H1 (cell line): ENCODE measurements at places on chromosomes 16 and 17. TPM values are rescaled to one million over a fixed set of nuclear protein-coding genes. Genes with fewer than 3 reads are reported as not detected.

ANKRD40CL gene
- not detected in 2 replicates for total RNA-seq

OR4D1 gene
- total RNA-seq, result 0.32 and 0.33 TPM in 2 replicates

DNA sequence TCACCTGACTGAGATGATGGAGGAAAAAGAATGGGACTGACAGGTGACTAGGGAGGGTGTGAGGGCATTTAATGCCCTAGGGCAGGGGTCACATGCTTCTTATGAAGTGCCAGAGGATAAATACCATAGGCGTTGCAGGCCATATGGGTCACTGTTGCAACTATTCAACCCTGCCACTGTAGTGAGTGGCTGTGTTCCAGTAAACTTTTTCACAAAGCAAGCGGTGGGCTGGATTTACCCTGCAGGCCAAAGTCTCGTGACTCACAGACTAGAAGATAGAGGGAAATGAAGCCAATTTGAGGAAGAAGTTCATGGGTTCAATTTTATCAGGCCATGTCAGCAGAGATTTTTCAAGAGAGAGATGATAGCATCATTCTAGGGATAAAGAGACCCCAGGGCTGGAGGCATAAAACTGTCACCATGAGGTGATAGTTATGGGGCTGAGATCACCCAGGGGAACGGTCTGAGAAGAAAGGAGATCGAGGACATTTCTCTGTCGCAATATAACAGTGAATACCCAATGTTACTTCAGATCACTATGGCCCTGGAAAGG, 8.6 kb downstream of the ARHGAP17 start:
- no peak for DNase-seq
- no peaks in the 10 kb centered on the region for H3K36me3 ChIP-seq
- no peak overlapping the region for H3K4me3 ChIP-seq
- H3K27me3 ChIP-seq, result no peaks in the 10 kb centered on the region
- H3K4me1 ChIP-seq, result no peaks in the 10 kb centered on the region
- H3K27ac ChIP-seq, result no peak overlapping the region

DNA sequence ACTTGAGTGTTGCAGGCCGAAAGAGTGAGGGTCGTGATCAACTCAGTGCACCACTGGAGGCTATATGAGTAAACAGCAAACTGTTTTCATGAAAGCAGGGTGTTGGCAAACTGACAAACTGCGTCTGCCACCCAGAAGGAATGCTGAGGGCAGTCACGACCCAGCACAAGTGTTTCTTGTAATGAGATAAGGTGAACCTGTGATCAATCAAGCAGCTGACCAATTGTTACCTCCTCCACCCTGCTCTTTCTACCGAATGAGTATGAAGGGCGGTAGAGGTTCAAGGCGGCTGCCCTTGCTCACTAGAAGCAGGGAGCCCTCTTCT, 5.5 kb upstream of the SRL start:
- H3K4me3 ChIP-seq, result no peak overlapping the region
- DNase-seq, result no peak
- no peaks in the 10 kb centered on the region for H3K4me1 ChIP-seq

- H3K4me1 ChIP-seq, result no peaks in the 10 kb centered on the region
- no peak overlapping the region for H3K4me3 ChIP-seq
- no peaks in the 10 kb centered on the region for H3K27me3 ChIP-seq
Observed at GRCh38 chr17:69858460-69858859, 216.6 kb upstream of the KCNJ16 start.

GRCh38 chr16:55184052-55184451, 140.0 kb upstream of the IRX6 start:
- H3K4me3 ChIP-seq, result no peak overlapping the region
- H3K27me3 ChIP-seq, result peaks cover 1% of the 10 kb centered on the region
- peaks cover 2% of the 10 kb centered on the region for H3K4me1 ChIP-seq
- no peaks in the 10 kb centered on the region for H3K36me3 ChIP-seq
- no peak for DNase-seq

DNA sequence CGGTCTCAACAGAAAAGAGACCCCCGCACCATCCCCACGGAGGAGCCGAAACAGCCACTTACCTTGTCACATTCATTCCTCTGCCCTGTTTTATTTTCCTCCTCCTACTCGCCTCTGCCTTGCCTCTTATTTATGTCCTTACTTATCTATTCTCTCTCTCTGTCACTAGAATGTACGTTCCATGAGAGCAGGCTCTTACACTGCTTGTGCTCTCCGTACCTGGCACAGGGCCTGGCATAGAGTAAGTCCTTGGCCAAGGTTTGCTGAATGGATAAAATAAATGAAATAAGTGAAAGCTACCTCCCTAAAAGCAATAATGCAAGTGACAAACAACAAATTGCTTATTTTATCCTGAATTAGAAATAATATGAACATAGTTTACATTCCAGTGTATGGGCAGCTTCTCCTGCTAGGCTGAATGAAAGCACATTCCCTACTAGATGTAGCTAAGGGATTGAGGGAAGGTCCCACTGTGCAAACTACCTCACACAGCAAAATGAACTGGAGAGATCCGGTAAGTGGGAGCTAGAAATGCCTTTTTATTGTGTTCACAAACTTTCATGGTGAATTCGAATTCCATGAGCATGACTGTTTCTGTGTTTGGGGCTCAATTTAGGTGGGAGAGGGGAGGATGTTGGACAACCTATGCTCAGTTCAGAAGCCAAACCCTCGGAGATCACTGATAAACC, 173.1 kb downstream of the PARN start:
- DNase-seq, result no peak
- H3K27ac ChIP-seq, result no peak overlapping the region
- no peaks in the 10 kb centered on the region for H3K36me3 ChIP-seq
- no peaks in the 10 kb centered on the region for H3K27me3 ChIP-seq
- no peak overlapping the region for H3K4me3 ChIP-seq
- H3K4me1 ChIP-seq, result peaks cover 8% of the 10 kb centered on the region

DNA sequence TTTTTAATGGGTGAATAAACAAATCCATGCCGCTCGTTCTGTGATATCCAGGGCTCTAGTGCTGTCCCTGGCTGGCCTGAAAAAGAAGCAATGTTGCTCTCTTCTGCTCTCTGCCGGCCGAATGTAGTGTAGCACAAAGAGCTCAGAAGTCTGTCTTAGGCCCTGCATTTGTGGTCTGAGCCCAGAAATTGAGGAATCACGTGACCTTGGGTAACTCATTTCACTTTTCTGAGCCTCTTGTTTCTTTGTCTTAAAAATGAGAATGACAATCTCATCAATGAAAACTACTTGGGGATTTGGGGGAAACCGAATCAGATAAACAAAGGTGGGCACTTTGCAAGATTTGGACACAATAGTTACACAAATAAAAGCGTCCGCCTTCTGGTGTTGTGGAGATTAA, 381.6 kb upstream of the ASIC2 start:
- no peak overlapping the region for H3K27ac ChIP-seq
- H3K4me3 ChIP-seq, result no peak overlapping the region
- no peaks in the 10 kb centered on the region for H3K27me3 ChIP-seq
- DNase-seq, result peak; percentile 17

DNA sequence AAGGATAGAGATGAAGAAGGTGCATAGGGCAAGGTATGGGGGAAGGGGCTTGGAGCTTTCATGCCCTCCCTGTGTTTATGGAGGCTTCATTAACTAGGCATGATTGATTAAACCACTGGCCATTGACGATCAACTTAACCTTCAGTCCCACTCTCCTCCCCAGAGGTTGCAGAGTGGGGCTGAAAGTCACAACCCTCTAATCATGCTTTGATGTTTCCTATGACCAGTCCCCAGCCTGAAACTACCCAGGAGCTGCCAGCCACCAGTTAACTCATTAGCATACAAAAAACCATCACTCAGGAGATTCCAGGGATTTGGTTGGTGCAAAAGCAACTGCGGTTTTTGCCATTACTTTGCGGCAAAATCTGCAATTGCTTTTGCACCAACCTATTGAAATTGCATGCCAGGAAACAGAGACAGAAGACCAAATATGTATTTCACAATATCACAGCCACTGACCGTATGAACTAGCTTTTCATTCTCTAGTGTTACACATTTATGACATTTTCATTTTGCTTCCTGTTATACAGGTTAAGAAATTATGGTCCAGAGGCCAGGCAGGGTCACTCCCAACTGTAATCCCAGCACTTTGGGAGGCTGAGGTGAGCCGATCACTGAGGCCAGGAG, 5.4 kb downstream of the GFOD2 start:
- no peaks in the 10 kb centered on the region for H3K36me3 ChIP-seq
- H3K27me3 ChIP-seq, result no peaks in the 10 kb centered on the region
- no peak for DNase-seq
- no peaks in the 10 kb centered on the region; the same call in 1 of the 2 replicates for H3K4me1 ChIP-seq

DNA sequence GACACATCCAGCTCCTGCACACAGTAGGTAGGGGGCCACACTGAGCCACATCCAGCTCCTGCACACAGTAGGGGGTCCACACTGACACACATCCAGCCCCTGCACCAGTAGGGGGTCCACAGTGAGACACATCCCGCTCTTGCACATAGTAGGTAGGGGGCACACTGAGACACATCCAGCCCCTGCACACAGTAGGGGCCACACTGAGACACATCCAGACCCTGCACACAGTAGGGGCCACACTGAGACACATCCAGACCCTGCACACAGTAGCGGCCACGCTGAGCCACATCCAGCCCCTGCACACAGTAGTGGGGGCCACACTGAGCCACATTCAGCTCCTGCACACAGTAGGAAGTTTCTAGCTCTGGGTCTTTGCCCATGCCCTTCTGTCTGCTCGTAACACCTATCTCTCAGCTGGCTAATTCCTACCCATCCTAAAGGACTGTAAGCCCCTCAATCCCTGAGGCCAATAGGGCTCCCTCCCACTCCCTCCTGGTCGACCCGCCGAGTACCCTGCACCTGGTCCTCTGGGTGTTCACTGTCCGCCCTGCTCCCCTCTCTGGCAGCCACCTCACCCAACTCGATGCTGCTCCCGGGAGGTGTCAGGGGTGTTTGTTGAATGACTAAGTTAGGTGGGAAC, 9.4 kb upstream of the ATP2A3 start:
- H3K36me3 ChIP-seq, result no peaks in the 10 kb centered on the region
- H3K27ac ChIP-seq, result no peak overlapping the region
- DNase-seq, result no peak
- H3K4me1 ChIP-seq, result peaks cover 4% of the 10 kb centered on the region; the same call in 1 of the 2 replicates

DNA sequence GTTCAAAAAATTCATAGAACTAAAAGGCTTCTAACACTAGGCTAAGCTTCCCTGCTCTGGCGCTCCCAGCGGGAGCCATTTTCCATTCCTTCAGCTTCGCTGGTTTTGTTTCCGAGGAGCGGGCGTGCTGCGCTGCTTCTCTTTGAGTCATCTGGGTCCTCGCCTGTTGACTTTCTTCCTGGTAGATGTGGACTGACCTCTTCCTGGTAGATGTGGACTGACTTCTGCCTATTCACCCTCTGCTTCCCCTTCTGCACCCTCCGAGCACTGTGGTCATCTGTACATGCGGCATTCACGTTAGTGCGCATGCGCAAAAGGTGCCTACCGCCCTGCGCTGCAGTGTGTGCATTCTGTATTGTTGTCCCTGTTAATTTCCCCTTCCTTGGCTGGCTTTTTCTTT, 40.8 kb upstream of the SEC14L1 start:
- H3K27me3 ChIP-seq, result no peaks in the 10 kb centered on the region
- no peak for DNase-seq
- peaks cover 3% of the 10 kb centered on the region for H3K4me1 ChIP-seq
- no peak overlapping the region for H3K27ac ChIP-seq
- H3K36me3 ChIP-seq, result peaks cover 3% of the 10 kb centered on the region; the same call in 1 of the 2 replicates

DNA sequence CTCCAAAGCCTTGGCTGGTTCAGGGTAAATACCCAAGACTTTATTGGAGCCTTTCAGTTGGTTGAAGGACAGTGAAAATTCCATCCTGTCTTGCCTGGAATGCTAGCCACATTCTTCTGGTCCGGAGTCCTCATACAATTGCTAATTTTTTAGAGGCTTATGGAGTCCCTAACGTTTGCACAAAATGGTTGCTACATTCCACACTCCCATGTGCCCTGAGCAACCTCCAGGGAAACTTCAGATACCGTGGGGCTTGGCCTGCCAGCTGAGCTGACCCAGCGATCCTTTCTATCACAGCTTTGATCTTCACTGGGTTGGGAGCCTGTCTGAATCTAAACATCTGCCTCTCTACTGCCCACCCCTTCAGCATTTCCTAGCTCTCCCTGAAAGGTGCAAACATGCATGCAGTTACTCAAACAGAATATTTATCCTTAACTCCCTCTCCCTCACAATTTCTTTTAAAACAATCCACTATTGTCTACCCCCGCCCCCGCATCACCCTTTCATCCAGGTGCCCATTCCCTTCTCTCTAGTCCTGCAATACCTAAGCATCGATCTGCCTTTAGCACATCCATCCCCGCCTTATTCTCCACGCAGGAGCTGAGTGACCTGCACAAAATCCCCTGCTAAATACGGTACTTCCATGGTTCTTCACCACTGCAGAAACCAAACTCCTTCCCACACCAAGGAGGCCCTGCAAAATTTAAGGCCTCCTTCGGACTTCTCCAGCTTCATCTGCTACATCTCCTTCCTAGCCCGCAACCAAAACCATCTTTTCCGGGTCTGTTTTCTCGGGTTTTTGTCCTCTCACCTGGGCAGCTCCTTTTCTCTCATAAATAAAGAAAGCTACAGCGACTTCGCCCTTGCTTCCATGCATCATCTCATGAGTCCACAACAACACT, 810 bp upstream of the GAN start:
- H3K4me3 ChIP-seq, result peak overlapping the region; percentile 94
- H3K4me1 ChIP-seq, result no peaks in the 10 kb centered on the region; the same call in 1 of the 2 replicates
- peak overlapping the region; percentile 84 for H3K27ac ChIP-seq
- H3K36me3 ChIP-seq, result no peaks in the 10 kb centered on the region

DNA sequence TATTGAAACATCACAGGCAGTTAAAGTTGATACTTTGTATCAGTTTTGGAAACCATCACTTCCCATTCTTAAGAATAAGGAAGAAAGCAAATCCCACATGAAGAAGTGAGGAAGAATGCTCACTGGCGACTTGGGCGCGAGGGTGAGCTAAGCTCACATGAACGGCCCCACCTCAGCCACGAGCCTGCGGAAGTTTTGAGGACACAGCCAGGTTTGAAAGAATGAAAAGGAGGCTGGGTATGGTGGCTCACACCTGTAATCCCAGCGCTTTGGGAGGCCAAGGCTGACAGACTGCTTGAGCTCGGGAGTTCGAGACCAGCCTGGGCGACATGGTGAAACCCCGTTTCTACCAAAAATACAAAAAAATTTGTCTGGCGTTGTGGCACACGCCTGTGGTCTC, 110.3 kb upstream of the CHMP6 start:
- H3K4me1 ChIP-seq, result no peaks in the 10 kb centered on the region
- H3K27ac ChIP-seq, result no peak overlapping the region
- no peak for DNase-seq

- no peak overlapping the region for H3K4me3 ChIP-seq
- no peaks in the 10 kb centered on the region; the same call in 1 of the 2 replicates for H3K36me3 ChIP-seq
- H3K27me3 ChIP-seq, result no peaks in the 10 kb centered on the region; the same call in 1 of the 2 replicates
Observed at GRCh38 chr17:50078430-50078829, 16.7 kb upstream of the PDK2 start.

DNA sequence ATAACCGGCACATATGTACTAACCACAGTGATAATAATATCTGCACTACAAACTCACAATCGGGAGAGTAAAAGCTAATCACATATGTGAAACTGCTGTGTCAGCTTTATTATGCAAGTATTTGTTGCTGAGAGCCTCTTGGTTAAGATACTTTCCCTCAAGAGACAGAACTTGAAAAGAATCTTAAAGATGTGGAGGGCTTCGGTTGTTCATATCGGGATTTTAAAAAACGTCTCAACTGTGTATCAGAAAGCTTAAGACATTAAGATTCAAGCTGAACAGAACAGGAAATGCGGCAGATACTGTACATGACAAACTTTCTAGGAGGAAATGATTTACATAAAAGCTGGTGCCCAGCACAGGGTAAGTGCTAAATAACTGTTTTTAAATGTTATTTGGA, 27.5 kb upstream of the HLF start:
- no peak overlapping the region for H3K4me3 ChIP-seq
- no peaks in the 10 kb centered on the region for H3K36me3 ChIP-seq
- H3K4me1 ChIP-seq, result peaks cover 3% of the 10 kb centered on the region

GRCh38 chr16:64365448-64365931, 756.4 kb downstream of the CDH11 start:
- H3K4me3 ChIP-seq, result no peak overlapping the region
- H3K27me3 ChIP-seq, result no peaks in the 10 kb centered on the region
- H3K4me1 ChIP-seq, result no peaks in the 10 kb centered on the region
- no peak overlapping the region for H3K27ac ChIP-seq
- DNase-seq, result no peak
- H3K36me3 ChIP-seq, result no peaks in the 10 kb centered on the region
